Stimulated activated CD4-positive, alpha-beta T cell treated with anti-CD3 and anti-CD28 coated beads, Interleukin-4, amount 100 ng/mL, for 24 hours (primary cell): ENCODE measurements at places on chromosomes 5 and 9.
A peak's percentile ranks its signal among the peaks of the same experiment; 100 is the strongest.

DNA sequence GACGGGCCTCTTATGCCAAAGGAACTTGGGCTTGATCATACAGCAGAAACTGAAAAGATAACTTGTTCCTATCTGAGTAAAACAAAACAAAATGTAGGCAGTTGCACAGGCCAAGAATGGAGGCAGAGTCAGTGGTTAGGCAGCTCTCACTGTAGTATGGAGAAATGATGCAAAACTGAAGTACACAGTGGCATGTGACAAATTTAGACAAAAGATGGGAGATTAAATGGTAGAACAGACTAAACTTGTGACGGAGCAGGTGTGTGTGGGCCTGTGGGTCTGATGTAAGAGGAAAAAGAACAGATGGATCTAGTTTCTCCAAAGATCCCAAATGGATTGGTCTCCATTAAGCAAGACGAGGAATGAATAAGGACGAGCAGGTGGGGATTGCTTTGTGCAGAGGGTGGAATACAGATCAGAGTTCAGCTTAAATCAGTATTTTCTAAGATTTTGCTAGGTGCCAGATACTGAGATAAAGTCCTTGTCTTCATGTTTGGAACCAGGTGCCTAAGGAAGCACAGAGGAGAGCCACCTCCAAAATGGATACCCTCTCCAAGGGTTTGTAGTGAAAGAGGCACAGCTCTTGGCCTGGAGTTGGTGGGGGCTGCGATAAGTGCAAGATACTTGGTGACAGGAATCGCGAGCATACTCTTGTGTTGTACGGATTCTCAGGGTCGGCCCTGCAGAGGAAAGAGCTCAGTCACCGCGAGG is 722 bp upstream of the DCP2 start:
- peak; percentile 13 for DNase-seq

DNA sequence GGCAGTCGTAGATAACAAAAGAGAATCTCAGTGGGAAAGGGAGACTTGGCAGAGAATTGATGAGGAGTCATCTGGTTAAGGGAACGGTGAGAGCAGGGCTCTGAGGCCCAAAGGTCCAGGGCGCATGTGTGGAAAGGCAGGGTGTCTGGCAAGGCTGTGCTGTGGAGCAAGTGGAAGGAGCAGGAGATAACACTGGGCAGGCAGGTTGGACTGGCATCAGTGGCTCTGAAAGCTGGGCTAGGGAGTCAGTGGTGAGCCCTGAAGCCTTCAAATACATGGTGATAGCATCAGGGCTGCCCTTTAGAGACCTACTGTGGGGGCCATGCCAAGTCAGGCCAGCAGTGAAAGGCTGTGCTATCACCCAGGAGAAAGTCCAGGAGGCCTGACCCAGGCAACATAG is 131.3 kb downstream of the GABBR2 start:
- no peak for DNase-seq

- DNase-seq, result peak; percentile 52
Observed at GRCh38 chr5:100902440-100903038, 543 bp downstream of the ST8SIA4 start.

DNA sequence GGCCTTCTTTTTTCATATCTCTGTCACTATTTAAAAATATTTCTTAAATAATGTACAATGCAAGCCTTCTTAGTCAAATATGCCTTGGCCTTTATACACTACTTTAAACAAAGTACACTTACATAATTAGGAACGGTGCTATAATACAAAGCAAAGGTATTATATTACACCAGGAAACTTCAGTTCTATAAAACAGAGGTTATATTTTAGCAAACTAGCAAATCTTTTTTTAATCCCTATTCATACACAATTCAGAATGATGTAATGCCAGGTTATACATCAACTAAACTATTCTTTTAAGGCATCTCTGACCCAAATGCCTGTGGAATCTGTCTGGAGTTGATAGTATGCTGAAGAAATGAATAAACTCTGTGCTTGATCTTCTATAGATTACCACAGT is 10.7 kb upstream of the LURAP1L start:
- DNase-seq, result no peak

GRCh38 chr9:13088720-13089427 is 190.6 kb downstream of the MPDZ start:
- DNase-seq, result no peak

DNA sequence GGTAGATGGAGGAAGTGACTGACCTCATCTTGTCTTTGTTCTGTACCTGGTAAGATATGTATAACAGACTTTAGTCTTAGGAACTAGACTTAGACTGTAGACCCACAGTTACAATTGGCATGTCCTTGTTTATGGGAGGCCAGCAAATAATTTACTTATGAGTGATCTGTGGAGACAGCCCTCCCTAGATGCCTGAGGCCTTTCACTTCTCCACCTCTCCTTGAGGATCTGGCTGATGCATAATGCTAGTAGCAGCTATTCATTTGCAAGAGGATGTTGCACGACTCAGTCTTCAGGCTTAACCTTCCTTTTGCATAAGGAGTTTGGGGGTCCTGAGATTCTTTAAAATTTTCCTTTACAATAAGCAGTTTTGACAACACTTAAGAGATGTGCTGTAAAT is 100.7 kb downstream of the YTHDC2 start:
- no peak for DNase-seq

DNA sequence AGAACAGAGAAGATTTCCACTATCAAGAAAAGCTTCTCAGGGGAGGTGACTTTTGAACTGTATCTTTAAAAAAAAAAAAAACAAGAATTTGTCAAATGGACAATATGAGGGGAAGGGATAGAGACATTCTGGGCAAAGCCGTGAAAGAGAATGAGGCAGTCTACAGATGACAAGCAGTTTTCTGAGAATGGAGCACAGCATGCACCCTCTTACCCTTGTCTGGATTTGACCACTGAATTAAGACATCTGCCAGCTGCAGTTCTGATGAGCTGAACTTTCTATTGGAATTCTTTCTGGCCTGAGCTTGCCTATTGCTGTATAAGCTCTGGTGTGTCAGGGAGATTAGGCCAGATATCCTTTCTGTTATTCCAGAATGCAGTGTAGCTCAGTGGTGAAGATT is 10.3 kb upstream of the RANBP3L start:
- DNase-seq, result no peak

- DNase-seq, result no peak
Observed at GRCh38 chr5:176359658-176360057, 1.9 kb downstream of the KIAA1191 start.

GRCh38 chr9:90394871-90395270 is 247.8 kb downstream of the DIRAS2 start:
- no peak for DNase-seq

- DNase-seq, result peak; percentile 43
Observed at GRCh38 chr9:706606-707459, 134.7 kb upstream of the DMRT1 start.

DNA sequence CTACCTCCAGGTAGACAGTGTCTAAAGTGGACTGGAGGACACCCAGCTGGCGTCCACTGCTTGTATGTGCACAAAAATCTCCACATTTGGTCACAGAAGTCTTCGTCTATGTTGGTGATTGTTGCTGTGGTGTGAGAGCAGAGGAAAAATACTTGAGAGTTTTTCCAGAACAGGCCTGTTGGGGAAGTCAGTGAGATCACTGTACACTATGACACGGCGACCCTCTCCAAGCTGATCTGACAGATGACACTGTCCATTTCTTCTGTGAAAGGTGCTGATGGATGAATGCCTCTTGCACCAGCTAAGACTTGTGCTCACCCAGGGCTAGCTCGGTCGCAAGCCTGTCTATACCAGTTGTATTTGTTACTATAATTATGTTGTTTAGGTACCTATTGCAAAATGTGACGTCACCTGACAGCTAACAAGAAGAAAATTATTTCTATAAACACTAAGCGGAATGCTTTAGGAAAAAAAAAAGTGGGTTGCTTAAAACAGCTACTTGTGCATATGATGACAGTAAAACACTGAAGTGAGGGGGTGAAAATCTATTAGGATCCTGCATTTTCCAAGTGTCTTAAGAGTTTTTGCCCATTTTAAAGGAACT is 142.3 kb downstream of the ROR2 start:
- DNase-seq, result no peak

DNA sequence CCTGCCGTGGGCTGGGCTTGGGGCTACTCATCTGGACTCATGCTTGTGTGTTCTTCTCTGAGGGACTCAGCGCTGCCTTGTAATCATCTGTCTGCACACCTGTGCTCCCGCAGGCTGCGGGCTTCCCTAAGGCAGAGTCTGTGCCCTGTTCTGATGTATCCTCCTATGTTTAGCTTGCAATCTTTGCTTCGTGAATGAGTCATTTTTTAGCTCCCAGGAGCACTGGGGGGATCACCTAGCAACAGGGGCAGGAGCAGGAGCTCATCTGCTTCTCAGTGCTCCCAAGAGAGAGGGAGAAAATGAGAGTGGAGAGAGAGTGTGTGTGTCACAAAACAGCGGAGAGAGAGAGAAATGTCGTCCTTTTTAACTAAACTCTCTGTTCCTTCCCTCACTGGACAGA is 202.4 kb upstream of the ZNF618 start:
- DNase-seq, result no peak

GRCh38 chr9:104280178-104280560 is 186.1 kb downstream of the SMC2 start:
- no peak for DNase-seq

DNA sequence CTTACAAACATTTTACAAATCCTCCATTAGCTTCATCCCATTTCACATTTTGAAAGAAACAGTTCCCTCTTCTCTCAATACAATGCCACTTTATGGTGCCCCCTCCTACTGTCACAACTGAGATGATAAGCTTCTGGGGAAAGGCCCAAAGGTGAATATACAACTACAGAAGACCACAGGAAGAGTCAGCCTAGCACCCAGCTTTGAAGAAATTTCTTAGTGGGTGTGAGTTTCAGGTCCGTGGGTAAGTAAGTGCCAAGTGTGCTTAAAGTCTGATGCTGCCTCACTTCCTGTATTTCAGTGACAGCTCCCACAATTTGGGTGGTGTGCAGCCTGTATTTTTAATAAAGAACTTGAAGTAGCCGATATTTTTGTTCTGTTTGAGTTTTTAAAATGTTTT is 68.1 kb downstream of the ARHGEF28 start:
- DNase-seq, result no peak

DNA sequence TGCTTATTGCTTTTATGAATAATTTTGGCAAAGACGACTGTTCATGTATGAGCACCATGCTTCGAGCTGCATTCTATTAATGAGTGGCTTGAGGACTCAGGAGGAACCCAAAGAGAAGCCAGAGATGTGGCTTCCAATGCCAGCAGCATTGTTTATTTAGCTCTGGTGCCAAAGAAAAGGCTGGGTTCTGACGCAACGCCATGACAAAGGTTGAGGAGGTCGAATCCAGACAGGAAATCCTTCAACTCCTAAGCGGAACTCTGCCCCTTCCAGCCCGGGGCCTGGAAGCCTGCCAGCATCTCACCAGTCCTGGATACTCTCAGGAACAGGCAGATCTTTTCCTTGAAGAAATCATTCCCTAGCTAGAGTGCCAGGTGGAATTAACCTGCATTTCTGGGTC is 104.4 kb downstream of the ARHGAP26 start:
- DNase-seq, result no peak

- no peak for DNase-seq
Observed at GRCh38 chr9:84024041-84024575, 43.5 kb downstream of the RMI1 start.

DNA sequence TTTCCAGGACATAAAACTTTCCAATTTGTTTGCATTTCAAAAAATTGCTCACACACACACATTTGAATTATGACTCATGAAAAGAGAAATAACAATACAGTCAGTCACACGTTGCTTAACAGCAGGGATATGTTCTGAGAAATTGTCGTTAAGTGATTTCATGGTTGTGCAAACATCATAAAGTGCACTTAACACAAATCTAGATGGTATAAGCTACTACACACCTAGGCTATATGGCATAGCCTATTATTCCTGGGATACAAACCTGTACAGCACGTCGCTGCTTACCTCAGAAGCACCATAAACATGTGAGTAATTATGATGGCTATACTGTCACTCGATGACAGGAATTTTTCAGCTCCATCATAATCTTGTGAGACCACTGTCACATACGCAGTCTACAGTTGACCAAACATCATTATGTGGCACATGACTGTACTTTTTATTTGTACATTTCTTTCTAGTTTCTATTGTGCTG is 378.2 kb downstream of the ACTL7B start:
- DNase-seq, result no peak

DNA sequence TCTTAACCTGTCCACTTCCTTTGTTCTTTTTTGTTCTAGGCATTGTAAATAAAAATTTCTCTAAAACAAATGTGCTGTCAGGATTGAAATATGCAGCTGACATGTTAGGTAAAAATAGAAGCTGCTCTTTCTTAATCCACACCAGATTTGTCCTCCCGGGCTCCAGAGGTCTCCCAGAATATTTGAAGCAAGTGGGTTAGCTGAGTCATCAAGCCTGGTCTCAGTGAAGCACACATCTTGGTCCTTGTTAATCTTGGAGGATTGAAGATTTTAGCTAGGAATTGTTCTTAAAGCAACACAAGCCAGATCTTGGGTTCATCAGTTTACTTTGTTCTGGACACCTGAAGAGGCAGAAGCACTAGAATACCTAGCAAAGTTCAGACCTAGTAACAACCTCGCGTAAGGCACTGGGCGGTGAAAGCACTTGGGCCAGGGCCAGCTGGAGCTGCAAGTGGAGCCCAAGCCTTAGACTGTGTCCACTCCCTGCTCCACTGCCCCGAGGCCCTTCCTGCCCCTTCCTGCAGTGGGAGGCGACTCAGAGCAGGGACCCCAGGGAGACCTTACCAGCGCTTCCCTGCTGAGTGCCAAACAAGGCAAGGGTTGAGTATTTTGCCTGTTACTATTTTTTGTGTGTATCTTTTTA is 36.5 kb downstream of the HABP4 start:
- DNase-seq, result no peak

DNA sequence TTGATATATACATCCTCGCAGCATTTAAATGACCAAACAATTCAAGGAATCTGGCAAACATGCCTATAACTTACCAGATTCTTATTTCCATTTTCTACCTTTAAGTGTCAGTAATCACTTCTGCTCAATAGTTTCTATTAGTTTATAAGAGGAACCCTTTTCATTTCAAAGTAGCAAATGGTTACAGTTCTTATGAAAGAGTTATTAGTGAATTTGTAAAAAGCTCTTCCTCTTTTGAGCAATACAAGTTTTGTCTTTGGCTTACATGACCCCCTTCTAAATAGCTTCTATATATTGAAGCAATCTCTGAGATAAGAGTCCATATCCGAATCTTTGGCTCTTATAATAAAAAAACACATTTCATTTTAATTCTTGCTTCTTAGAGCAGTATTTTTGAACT is 42.0 kb downstream of the ELL2 start:
- no peak for DNase-seq

DNA sequence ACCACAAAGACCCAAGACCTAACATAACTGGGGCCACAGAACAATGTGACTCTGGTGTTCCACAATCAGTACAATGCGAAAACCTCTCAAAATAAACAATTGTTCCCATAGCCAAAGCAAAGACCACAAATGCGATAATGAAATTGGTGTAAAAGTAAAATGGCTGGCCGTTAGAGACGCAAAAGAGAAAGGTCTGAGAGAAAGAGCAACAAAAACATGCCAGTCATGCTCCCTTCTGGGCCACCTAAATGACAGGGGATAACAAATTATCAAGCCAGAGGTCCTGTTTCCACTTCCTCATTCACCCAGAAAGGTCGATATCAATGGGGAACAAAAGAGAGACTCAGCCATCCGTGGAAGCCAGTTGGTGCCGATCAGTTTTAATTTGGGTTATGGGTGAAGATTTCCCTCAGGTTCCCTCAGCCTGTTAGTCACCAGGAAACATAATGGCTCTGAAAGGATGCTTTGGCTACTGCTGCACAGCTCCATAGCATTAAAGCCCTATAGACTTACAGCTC is 9.2 kb upstream of the CFAP95 start:
- DNase-seq, result no peak

- DNase-seq, result no peak
Observed at GRCh38 chr5:3139499-3139931, 388.0 kb upstream of the IRX2 start.
